CD14-positive monocyte (primary cell): ENCODE measurements at places on chromosomes 6 and 20. TPM values are rescaled to one million over a fixed set of nuclear protein-coding genes. Genes with fewer than 3 reads are reported as not detected.

- DNase-seq = no peak
Measured at GRCh38 chr6:15493437-15494168, 169.2 kb downstream of the DTNBP1 start.

- no peak for DNase-seq
Measured at GRCh38 chr20:61839912-61840778, 225.5 kb downstream of the TAF4 start.

DNA sequence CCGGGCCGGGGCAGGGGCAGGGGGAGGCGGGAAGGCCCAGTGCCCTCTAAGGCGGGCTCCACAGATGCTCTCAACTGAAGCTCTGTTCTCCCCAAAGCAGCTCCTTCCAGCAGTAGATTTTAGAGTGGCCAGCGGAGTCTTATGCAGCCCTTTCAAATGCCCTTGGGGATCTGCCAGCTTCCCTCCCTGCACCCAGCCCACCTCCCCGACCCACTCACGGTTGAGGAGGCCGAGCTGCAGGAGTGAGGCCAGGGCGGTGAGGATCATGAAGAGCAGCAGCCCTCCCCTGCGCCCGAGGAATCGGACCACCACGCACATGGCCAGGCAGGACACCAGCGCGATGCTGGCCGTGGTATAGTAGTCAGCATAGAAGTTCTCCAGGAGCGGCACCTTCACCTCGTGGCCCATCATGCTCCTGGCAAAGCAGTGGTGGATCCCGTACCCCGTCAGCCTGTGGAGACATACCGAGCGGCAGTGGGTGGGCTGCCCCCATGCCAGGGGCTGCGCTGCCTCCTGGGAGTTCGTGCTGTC lies 28.0 kb downstream of the PSMG4 start:
- no peak for DNase-seq

DNA sequence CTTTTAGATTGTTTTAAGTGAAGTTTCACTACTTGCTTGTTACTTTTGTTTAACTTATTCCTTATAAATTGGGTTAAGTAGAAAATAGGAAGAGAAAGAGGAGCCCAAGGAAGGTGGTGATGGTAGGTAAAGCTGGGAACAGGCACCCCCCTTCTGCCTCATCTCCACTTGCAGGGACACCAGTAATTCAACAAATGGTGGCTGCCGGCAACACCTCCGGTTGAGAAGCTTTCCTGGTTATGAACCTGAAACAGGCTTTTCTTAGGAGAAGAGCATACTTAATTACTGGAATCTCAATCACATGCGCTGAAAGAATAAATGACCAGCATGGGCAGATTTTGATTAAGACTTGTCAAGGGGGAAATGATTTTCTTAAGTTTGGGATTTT lies 158.9 kb upstream of the ZNF217 start:
- DNase-seq = no peak

GRCh38 chr6:161056451-161056850 lies 64.9 kb downstream of the MAP3K4 start:
- DNase-seq = no peak

- DNase-seq = no peak
Measured at GRCh38 chr6:6635291-6635690, 46.8 kb downstream of the LY86 start.

DNA sequence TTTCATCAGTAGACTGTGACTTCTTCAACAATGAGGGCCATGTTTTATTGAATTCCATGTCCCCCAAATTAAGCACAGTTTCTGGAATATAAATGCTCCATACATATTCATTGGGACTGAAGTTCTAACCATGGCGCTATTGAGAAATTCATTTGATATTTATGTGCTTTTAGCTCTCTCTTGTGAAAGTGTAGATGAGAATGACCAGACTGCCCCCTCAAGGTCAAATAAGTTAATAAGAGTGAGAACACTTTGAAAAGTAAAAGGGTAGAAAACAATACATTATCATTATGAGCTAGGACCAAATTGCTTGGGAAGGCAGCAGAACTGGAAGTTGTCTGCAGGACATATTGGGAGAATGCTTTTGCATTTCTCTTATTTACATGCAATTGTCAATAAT lies 597.9 kb downstream of the EPM2A start:
- DNase-seq = no peak

GRCh38 chr20:11890331-11891076 lies 27.2 kb upstream of the BTBD3 start:
- DNase-seq = peak; percentile 63

GRCh38 chr20:31566658-31567379 lies 38.3 kb upstream of the ID1 start:
- no peak for DNase-seq

DNA sequence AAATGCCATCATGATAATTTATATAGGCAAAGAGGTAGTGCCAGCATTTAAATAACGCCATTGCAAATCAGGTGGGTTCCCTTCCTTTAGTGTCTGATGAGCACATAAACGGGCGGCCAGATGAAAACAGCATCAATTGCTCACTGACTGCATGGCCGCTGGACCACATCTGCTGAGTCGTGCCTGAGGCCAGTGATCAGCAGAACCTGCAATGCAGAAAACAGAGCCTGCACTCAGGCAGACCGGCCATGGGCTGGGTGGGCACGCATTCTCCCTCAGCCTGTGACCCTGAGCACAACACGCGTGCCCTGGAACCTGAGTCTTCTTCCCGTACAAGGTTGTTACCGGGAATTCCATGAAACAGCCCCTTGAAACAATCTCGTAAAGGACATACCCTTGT lies 144.0 kb upstream of the THBS2 start:
- no peak for DNase-seq

FAM83C gene
- polyA plus RNA-seq = not detected in 2 replicates

CST5 gene
- not detected for polyA plus RNA-seq

ADGRF1 gene
- polyA plus RNA-seq = not detected

OR2J3 gene
- polyA plus RNA-seq = not detected
